ENCODE measurements at places on chromosomes 13 and 19.

DNA sequence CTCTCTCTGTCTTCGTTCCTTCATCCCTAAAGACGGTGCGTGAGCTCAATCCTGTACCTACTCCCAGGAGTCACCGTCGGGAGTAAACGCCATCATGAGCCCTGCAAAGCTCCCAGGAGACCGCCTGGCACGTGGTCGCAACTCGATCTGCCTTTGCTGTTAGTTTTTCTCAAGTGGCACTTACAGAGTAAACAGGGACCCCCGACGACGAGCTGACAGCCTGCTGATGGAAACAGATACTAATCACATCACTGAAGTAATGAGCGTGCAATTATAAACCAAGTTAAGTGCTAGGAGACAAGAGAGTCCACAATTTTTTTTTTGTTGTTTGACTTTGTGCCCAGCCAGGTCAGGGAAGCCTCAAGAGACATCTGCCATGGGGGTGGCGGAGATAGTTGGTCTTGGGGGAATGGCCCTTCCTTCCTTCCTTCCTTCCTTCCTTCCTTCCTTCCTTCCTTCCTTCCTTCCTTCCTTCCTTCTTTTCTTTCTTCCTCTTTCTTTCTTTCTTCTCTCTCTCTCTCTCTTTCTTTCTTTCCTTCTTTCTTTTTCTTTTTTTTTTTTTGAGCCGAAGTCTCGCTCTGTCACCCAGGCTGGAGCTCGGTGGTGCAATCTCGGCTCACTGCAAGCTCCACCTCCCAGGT is 23.6 kb downstream of the CACNG6 start:
- no peak for DNase-seq

DNA sequence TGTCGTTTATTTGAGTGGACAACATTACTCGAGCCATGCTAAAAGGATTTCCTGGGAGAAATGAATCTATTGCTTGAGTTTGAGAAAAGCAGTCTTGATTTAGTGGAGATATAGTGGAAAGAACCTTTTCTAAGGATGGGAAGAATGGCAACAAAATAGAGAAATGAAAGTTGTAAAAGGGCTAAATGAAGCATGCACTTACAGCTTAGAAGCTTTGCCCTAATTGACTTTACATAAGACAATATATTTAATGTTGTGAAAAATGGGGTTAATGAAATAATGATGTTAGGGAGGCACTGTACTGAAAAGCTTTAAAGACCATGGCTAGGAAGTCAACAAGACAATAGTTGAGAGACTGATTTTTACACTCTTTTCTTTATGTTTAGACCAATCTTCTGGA is 35.4 kb downstream of the SLC10A2 start:
- DNase-seq, result no peak

GRCh38 chr13:73492811-73493210 is 434.0 kb downstream of the KLF5 start:
- DNase-seq, result no peak

GRCh38 chr19:44644402-44645016 is 799 bp downstream of the PVR start:
- no peak for DNase-seq

GRCh38 chr19:49567861-49568441 is 12.4 kb downstream of the NOSIP start:
- no peak for DNase-seq

DNA sequence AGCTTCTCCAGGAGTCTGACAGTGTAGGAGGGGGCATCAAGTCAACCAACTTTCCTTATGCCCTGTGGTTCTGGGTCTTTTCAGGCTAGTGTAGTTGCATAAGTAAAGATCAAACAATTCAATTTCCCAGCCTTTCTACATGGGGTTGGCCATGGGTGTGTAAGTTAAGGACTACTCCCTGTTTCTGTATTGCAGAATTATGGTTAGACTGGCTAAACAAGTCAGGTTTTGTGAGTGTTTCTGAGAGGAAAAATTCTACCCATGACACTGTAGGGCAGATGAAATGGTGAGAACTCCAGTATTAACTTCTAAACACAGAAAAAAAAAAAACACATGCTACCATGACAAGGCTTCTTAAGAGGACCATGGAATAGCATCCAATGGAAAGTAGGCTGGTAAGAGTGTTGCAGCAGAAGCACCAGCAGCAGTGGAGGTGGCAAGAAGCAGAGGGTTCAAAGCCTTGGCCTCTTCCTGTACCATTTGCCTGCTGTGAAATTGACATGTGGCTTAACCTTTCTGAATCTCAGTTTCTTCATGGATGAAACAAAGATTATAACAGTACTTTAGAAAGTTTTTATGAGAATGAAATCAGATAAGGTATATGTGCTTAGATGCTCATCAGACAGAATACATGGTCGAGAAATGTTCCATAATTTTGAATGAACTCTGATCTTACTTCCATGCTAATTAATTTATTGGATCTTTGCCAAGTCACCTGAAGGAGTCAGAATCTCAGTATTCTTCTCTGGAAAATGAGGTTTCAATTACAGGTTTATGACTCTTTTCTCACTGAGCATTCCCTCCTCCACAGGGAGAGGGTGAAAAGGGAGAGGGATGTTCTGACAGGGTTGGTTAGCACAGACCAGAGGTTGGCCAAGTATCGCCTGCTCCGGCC is 11.4 kb upstream of the SCEL start:
- DNase-seq, result no peak

- no peak for DNase-seq
Observed at GRCh38 chr19:19538061-19538784, at the start of gene CILP2. Gene CILP2, plus strand, starts transcription at chr19:19538265. Its CDS starts 85 bp downstream, at chr19:19538350.

GRCh38 chr13:111431206-111431605 is 110.8 kb downstream of the TEX29 start:
- no peak for DNase-seq

DNA sequence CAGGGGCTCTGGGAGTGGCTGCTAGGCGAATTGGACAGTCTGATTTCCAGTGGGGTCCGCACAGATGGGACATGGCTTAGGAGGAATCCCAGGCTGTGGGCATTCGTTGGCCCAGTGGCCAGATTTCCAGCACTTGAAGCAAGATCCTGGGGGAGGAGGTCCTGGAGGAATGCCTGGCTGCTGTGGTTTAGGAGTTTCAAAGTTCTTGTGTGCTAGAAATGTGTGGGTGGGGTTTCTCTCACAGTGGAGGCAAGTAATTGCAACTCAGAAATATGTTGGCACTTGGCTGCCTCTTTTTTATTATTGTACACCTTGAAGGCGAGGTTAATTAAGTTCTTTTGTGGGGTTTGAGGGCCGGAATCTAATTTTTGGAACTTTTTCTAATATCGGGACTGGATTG is 17.1 kb downstream of the IGFL3 start:
- no peak for DNase-seq

- DNase-seq, result no peak
Observed at GRCh38 chr19:57171551-57172081, 4.3 kb upstream of the DUXA start.

DNA sequence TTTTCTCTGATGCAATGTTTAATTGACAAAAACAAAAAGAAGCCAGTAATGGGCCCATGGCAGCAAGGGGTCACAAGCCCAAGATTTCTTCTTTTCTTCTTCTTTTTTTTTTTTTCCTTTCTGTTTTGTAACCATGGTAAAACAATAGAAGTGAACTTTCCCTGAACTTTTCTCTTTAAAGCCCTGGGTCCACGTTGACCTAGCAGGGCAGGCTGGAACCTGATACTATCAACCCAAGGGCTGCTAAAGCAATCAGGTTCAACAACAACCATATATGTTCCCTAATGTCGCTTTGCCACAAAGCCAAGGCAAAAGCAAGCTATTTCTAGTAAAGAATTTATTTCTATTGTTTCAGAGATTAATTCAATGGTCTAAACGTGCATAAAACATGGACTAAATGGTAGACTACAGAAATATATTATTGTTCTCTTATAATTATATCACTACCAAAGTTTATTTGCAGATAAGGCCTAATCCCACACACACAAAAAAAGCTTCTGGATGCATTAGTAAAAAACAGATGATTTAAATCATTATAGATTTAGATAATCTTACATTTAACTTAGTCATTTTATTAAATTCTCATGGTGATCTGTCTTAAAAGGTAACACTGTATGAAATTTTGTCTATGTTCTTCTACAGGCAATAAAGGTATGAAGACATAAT is 153.9 kb downstream of the DACH1 start:
- no peak for DNase-seq

DNA sequence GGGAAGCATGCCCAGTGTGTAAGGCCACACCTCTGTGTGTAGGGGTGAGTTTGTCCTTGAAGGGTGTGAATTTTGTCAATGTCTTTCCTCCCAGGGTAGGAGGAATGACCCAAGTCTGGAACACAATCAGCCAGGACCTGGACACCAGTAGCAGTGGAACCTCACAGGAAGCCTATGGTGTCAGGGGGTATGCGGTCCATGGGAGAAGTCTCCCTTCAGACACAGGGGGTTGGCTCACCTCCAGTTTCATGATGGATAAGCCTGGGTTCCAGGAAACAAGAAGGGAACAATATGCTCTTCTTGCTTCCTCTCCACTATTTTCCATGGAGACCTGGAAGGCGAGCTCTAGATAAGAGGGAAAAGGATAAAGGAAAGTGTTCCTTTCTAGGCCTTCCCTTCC is 23.9 kb downstream of the B3GLCT start:
- DNase-seq, result no peak

DNA sequence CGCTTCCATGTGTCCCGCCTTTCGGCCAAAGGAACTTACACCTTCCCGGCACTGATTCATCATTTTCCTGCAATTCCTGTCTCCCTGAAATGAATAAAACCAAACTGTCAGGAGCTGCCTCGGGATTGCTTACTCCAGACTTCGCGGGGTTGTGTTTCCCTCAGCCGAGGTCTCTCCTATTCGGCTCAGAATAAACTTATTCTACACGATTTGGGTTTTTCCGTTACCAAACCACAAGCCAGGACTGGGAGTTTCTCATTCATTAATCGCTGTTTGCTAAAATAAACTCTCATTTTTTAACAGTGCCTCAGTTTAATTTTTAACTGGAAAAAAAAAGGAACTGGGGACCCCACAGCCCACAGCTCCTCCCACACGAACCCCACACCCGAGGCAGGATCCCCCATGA is 667 bp downstream of the ZNF878 start:
- no peak for DNase-seq

GRCh38 chr13:113786262-113786841 is 27.3 kb downstream of the TMEM255B start:
- DNase-seq, result no peak
